ENCODE measurements at places on chromosomes 1 and 21.

DNA sequence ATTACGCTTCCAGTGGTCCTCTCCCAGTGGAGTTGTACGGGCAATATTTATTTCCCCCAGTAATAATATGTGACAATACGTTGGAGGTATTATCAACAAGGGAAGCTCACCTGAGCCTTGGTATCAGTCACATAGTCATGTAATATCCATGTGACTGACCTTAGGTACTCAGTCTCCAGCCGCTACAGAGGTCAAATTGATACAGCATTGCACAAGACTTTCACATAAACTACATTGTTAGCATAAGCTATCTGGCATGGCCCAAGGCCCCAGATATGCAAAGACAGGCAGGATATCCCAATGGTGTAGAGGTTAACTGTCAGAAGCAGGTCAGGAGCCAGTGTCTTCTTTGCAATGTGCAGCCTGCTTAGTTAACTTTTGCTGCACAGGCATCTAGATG is 15.3 kb upstream of the CHIT1 start:
- no peak for DNase-seq

DNA sequence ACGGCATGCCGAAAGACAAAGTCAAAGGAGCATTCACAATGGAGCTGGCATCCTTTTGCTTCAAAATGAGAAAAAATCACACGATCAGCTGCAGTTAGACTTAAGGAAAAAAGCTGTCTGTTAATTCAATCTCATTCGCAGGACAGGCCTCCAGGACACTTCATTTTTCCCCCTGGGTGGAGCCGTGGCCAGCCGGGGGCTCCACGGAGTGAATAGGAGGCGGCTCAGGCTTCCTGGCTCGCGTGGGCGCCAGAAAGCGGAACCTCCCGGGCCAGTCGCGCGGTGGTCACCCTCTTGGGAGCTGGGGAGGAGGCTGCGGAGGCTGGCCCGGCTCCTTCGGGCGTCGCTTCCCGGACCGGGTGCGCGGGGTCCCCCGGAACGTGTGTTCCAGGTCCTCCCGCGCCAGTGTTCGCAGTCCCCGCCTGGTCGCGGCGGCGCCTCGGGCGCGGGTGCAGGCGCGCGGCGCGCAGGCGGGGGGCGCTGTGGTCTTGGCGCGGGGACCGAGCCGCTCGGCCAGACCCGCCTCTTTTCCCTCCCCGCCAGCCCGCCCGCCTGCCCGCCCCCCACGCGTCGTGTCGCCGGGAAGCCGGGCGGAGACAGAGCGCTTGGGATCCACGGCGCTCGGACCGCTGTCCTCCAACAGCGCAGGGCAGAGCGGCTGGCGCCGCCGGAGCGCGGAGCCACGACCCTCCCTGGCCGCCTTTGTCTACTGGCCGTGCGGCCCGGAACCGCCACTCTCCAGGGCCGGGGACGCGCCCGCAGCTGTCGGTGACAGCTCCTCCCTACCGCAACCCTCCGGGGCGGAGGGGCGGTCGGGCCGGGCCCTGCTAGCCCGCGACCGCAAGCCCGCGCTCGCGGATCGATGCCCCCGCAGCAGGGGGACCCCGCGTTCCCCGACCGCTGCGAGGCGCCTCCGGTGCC is at the start of gene RHOU:
TSS of gene RHOU (plus strand) at position 599 of the 921 bp plus-strand sequence. CDS start at position 863, 264 bp downstream.
- DNase-seq, result no peak

- no peak for DNase-seq
These were observed at the start of gene FAAH for GRCh38 chr1:46394108-46394871. Gene FAAH, plus strand, starts transcription at chr1:46394317. Its CDS starts 32 bp downstream, at chr1:46394349.

DNA sequence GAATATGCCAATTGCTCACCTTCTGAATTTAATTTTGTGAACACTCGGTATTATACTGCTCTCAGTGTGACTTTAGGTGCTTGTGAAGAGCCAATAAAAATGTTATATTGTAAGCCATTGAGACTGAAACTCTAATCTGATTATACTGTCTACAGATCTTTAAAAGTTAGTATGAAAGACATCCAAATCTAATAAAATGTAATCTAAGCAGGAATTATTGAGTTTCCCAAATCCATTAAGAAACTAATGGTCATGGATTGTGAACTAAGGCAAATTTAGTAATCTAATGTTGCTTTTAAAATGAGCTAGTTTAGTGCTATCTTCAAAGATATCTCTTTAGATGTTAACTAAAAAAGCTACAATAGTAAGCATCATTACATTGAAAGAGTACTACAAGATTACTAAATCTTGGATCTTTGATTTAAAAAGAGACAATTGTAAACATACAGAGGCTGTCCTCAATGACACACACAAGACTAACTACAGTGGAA is 1132.4 kb upstream of the B3GALT2 start:
- no peak for DNase-seq

DNA sequence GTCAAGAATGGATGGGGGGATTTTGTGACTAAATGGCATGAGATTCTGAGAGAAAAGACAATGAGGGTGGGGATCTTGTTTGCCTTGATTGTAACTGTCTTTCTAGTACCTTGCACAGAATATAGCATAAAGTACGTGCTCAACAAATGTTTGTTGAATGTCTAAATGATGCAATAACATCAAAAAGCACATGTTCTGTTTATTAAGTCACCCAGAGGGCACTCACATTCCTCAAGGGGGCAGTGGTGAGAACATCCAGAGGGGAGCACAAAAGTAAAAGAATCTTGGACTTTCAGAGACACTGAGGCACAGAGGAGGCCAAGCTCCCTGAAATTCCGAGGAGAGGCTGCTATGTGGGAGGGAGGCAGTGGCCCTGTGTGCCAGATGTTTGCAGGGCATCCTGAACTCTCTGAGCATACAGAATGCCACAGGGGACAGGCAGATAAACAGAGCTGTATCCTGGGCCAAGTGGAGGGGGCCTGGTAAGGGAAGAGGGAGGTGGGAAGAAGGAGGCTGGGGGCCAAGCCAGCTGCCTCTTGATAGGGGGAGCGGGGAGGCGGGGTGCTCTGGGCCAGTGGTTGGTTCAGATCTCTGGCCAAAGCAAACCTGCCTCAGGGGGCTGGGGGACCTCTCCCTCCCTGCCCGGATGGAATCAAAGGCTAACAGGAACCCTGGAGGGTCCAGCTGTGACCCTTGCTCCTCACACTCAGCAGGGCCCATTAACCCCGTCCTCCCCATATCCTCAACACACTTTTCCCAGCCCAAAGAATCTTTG is 6.5 kb upstream of the ATP1A2 start:
- DNase-seq, result peak; percentile 91

DNA sequence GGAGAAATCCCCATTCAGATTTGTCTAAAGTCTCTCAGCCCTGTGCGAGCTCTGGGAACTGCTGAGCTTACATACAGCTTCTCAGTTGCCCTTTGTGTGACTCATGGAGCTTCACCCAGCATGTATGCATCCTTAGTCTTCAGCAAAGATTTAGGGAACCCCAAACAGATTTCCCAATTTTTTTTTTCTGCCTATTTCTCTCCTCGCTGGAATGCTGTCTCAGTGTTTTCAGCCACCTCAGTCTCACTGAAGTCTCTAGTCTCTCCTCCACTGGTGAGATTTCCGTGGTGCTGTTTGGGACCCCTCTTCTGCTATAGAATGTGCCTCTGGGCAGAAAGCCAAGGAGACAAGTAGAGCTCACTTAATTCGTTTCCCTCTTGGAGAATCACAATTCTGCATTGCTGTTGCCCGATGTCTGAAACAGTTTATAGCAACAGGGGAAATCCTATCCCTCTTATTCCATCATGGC is 28.1 kb upstream of the TXLNA start:
- no peak for DNase-seq

DNA sequence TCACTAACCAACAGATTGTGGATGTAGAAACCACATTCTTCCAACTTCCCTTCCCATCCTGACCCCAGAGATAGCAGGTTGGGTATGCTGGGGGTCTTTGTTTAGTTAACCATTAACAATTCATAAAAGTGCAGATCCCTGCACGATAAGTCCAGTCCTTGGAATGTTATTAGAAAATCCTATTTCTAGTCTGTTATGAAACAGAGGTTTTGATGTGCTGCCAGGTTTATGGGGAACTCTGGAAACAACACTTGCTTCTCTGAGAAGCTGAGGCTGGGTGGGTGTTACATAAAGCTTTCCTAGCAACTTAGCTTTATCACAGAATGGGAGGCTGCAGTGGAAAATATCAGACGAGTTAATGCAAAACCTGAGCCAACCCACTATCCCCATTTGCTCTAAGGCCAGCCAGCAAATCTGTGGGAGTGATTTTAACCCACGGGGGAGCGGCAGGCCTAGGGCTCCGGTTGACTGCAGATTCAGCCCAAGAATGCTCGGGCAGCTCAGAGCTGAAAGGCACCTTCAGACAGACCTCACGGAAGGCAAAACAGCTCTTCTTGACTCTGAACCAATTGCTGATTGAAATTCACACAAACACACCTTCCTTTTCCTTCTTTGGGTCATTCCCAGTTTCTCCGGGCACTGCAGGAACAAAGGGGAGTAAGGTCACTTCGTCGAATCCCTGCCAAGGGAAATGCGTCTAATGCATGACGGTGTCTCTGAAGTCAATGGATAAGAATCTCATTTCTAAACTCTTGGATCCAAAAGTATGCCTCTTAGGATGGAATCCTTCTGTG is 111.7 kb upstream of the IRF2BP2 start:
- DNase-seq, result no peak

DNA sequence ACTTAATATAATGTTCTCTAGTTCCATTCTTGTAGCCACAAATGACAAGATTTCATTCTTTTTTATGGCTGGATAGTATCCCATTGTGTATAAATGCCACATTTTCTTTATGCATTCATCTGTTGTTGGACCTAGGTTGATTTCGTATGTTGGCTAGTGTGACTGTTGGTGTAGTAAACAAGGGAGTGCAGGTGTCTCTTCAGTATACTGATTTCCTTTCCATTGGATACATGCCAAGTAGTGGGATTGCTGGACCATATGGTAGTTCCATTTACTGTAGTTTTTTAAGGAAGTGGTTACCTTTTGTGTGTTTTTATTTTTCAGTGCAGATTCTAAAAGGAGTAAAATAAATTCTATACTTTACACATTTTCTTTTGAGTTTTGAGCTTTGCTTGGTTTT is 5.7 kb downstream of the PARK7 start:
- no peak for DNase-seq

GRCh38 chr1:33322870-33323585 is 2.1 kb upstream of the A3GALT2 start:
- no peak for DNase-seq

- DNase-seq, result no peak
These were observed 78.8 kb downstream of the EPHB2 start for GRCh38 chr1:22789356-22789994.

All from NAMALWA (cell line).